ENCODE measurements at places on chromosomes 12 and 14.

- DNase-seq = no peak
Observed at GRCh38 chr12:88266806-88267360, 124.8 kb downstream of the TMTC3 start.

DNA sequence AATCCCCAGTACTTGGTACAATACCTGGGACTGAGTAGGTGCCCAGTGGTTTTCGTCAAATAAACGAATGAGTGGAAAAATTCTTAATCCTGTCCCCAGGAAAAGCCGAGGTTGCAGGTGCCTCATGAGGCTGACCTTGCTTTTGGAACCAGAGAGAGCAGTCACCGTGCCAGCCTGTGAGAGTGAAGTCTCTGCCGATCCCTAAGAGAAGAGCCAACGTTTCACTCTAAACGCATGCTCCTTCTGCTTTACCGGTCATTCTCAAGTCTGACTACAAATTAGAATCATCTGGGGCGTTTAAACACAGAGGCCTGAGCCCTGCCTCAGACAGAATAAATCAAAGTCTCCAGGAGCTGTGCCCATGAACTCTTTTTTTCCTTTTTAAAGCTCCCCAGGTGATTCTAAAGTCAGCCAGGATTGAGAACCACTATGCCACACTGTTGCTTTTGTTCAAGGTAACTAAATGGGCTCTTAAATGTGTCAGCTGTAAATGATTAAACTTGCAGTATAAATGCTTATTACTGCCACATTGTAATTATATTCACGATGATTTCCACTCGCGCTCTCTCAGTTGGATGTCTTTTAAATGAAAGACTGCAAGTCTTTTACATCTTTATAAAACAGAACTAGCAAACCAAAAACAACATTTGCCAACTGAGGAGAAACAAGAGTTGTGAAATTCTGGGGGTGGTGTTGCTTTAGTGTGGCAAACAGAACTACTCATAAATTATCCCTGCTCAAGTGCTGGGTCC lies 26.9 kb downstream of the TCP11L2 start:
- no peak for DNase-seq

DNA sequence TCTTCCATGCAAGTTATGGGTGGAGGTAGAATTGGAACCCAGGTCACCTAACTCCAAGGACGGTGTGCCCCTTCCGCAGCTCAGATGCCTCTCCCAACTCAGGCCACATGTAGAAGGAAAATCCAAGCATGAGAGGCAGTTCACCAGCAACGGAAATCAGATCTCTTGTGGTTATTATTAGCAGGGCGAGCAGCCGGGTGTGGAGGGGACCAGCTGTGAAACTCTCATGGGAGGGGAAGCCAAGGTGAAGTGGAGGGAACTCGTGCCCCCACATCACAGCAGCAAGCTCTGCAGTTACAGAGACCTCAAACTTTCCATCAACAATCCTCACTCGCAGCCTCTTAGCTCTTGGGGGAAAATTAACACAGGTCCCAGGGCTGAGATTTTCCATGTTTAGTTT lies 79.7 kb downstream of the KSR2 start:
- no peak for DNase-seq

DNA sequence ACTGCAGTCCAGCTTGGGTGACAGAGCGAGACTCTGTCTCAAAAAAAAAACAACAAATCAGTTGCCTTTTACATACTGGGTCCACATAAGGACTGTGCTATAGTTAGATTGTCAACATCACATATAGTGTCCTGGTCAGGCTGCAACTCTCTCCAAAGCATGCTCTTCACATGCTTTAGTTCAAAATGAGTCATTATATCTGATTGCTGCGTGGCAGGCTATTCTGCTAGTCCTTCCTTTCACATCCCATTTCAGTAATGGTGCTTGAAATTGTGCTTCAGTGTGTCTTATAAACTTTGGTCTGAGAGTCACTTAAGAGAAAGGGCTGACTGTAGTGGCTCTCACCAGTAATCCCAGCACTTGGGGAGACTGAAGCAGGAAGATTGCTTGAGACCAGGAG lies 6.9 kb downstream of the LETMD1 start:
- DNase-seq = no peak

GRCh38 chr14:102278631-102278935 lies 26.4 kb downstream of the MOK start:
- no peak for DNase-seq

DNA sequence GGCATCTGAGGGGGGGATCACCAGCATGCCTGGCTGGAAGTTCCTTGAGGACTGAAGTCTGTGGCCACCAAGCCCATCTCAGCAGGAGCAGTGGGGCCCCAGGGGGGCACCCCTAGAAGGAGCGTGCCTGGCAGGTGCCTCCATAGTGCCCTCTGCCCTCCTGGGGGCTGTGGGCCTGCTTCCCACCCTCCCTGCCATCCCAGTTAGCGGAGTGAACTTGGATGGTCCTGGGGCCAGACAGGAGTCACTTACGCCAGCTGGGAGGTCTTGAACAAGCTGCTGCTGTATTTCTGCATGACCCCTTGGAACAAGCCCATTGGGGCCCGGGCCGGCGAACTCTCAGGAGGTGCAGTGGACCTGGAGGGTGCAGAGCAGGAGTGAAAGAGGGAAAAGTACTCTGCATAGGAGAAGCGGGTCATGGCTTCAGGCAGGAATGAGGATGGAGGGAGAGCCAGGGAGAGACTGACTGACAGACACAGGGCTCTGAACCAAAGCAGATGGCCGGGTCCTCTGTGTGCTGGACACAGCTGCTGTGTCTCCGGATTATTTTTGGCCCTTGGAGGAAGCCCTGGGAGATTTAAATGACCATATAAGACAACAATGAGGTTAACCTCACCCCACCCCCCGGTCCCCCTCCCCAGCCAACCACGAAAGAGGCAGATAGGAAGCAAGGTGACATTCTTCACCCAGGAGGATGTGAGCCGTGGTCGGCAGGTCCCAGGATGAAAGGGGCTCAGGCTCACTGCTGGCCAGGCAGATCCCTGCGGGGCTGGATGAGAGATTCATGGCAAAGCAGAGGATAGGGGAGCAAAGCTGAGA lies 19.6 kb downstream of the ASB2 start:
- DNase-seq = no peak

DNA sequence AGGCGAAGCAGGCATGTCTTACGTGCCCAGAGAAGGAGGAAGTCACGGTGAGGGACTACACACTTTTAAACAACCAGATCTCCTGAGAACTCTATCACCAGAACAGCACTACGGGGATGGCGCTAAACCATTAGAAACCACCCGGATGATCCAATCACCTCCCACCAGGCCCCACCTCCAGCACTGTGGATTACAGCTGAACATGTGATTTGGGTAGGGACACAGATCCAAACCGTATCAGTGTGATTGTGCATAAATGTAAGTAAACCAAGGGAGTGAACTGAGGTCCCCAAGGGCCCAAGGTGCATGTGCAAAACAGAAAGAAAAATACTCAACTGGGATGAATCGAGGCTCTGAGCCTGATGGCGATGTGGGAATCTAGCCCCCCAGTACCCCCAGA lies 134.2 kb downstream of the DICER1 start:
- no peak for DNase-seq

GRCh38 chr14:91315844-91316267 lies 71.4 kb upstream of the GPR68 start:
- peak; percentile 53 for DNase-seq

DNA sequence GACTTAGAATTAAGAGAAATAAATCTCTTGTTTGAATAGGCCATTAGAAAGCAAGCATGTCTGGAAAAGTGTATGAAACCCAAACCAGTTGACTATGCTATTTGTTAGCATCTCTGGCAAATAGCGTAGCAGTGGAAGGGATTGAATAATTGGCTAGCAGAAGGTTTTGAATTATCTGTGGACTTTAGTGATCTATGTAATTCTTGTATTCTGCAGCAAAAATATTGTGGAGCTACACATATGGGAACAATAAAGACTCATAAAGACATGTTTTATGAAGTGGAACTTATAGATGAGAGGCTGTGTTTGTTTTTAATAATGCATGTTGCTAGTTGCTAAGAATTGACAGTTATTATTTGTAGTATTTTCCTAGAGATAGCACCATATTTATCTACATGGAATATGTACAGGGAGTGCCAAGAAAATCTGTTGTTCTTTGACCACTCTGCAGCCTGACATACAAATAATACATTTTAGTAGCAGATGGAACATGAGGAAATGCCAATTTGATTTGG lies 4.7 kb downstream of the SRGAP1 start:
- no peak for DNase-seq

DNA sequence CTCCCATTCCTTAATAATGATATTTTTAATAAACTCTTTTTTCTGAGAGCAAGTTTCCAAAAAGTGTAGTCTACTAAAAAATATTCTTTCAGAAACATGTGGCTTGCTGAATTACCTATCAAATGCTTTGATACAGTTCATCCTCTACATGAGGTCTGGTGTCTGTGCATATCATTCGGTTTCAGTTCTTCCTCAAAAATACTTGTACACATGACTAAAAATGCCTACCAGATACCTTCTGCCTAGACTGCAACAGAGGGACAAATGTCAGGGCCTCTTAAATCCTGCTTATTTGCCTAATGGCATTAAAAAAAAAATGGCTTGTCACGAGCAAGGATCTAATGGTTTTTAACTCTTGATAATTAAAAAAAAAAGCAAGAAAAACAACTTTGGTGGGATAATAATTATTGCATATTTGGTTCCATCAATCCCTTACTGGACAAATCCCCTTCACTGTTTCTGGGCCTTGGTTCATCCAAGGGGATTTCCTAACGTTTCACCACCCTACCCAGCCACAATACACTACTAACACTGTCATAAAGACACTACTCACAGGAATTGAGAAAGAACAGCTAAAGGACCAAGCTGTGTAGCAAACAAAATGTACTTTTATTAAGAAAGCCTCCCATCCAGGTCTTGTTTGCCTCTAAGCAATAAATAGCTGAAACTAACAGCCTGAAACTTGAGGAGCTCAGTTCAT lies 45.7 kb downstream of the PARP11 start:
- DNase-seq = no peak

GRCh38 chr14:103199124-103199523 lies 75.9 kb downstream of the TNFAIP2 start:
- DNase-seq = no peak

DNA sequence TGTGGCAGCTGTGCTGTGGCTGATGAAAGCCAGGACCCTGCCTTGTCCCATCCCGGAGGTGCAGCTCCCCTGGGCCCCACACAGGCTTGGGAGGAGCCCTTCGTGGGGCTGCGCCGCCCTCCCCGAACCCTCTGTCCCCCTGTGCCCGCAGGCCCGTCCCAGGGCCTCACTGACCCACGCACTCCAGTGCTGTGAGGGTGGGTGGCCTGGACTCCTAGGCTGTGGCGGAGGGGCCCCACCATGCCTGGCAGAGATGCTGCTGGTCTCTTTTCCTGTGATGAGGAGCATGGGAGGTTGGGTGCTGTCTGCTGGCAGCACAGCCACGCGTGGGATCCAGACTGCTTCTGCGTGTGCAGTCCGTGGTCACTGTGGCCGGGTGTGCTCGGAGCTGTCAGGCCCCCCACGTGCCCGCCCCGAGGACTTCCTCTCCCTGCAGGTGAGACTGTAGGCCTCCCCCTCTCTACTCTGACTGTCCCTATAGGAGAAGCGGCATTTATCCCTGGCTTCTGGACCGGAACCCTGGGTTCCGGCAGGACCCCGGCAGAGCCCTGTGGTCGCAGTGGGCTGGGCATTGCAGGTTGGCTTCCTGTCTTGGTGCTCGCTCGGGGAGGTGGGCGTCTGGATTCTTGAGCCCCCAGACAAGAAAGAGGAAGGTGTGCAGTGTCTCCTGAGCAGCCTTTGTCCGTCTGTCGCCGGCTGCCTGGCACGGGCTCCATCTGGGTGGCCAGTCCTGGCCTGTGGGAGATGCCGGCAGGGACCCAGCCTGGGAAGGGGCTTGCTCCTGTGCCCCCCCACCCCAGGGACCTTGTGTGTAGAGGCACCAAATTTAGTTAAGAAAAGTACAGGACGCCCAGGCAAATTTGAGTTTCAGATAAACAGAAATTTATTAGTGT lies 2.3 kb downstream of the MTA1 start:
- DNase-seq = no peak

DNA sequence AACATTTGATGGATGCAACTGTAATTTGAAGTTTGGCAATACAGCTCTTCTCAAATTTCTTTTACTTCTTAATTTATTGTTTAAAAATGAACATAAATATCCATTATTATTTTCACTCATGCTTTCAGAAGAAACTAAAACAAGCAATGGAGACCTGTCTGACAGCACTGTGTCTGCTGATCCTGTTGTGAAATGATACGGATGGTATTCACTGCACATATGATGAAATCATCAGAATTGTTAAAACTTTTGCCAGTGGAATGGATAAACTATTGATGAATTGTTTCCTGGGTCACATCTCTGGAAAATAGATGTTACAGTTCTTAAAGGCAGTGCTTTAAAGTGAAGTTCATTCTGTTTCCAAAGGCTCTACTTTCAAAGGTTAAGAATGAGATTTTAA lies 59.2 kb downstream of the WASHC4 start:
- DNase-seq = no peak

DNA sequence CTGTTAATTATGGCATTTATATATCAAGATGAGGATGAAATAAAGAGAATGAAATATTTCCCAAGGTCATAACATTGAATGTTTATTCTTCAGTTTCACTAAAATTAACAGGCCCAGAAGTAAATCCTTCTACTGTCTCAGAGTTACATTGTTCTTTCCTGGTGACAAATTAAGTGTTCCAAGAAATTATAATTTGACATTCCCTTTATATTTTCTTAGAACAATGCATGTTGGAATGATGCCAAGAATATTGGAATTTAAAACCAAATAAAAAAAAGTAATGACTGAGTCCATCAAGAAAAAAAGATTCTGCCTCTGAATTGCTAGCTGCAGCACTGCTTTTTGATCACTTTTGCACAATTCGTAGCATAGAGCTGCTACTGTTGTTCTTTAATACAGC lies 152.1 kb downstream of the METTL25 start:
- DNase-seq = no peak

GRCh38 chr12:45668641-45669040 lies 60.9 kb upstream of the ARID2 start:
- no peak for DNase-seq

- no peak for DNase-seq
Observed at GRCh38 chr12:75471902-75472890, 8.4 kb upstream of the GLIPR1 start.

GRCh38 chr12:42923156-42923555 lies 333.6 kb upstream of the PRICKLE1 start:
- no peak for DNase-seq

- no peak for DNase-seq
Observed at GRCh38 chr14:64500088-64500487, 3.5 kb downstream of the ZBTB25 start.

- DNase-seq = peak; percentile 26
Observed at GRCh38 chr14:61503167-61503801, 181.9 kb downstream of the PRKCH start.

DNA sequence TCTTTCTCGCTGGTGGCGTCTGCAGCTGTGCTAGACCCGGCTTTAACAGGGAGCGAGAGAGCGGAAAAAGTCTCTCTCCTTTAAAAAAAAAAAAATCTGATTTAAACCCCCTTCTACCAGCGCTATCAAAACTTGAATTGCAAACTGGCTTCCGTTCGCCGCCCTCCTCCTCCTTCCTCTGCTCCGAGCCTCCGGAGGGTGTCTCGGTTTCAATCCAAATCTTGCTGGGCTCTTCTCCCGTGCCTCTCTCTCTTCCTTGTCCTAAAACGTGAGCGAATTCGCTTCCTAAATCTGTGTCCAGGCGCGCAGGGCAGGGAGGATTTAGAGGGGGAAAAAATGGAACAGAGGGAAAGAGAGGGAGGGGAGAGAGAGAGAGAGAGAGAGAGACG lies 272 bp downstream of the TBX3 start:
- no peak for DNase-seq

Measured in stimulated activated CD8-positive, alpha-beta memory T cell treated with anti-CD3 and anti-CD28 coated beads, Interleukin-7, amount 100 ng/mL, for 1 hour (primary cell).